ENCODE measurements at places on chromosomes 12 and 14.

GRCh38 chr12:104938371-104938770, 19.7 kb downstream of the SLC41A2 start:
- no peak for DNase-seq

- no peak for DNase-seq
Measured at GRCh38 chr12:39538679-39539104, 80.9 kb downstream of the ABCD2 start.

GRCh38 chr14:68940614-68941185, 38.4 kb downstream of the ACTN1 start:
- no peak for DNase-seq

- DNase-seq, result no peak
Measured at GRCh38 chr14:31792726-31793125, 231.5 kb downstream of the NUBPL start.

DNA sequence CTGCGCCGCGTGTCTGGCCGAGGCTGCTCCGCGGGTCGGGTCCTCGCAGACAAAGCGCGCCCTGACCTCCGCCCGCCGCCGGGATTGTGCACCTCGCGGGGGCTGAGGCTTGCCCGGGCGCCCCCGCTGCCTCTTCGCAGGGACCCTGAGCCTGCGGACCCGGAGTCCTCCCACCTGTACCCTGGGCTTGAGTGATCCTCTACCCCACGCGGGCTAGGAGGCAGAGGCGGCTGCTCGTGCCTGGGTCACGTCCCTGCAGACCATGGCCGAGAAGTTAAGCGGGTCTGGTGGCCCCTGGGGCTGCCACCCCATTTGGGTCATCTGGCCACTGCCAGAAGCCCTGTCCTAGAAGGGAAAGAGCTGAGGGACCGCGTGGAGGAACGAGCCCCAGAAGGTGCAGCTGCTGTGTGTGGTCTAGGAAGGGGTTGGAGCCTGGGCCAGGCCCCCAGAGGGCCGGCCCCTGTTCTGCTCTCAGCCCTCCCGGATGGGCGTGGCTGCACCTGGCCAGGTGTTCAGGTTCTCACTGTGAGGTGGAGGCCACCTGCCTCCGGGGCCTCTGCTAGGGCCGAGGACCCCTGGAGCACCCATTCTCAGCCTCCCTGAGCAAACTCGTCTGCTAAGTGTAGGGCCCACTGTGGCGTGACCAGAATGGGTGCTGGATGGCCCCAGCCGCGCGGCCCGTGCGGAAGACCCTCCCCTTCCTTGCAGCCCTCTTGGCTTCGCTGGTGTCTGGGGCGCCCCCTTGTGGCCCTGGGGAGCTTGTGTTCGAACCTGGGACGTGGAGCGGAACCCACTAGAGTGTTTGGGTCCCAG, 49.6 kb downstream of the LRCOL1 start:
- DNase-seq, result peak; percentile 82

DNA sequence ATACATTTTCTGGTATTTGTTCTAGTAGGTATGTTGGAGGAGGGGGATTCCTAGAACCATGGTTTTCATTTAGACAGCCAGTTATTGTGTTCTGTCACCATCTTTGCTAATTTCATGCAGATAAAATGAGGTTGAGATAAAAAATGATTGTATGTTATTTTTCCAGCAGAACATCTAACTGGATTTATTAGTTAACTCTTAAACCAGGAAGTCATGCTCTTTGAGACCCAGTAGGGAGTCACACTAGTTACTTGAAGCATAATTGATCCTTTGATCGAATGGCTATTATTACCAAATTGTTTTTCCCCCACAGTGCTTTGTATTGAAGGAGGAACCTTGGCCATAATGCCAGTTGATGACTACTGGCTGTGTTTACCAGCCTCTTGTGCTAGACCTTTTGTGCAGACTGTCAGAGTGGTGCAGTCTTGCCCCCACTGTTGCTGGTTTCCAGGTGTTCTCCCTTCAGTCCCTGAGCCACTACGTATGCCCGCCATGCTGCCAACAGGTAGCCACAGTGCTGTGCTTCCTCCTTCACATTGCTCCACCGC, 6.0 kb downstream of the EID3 start:
- DNase-seq, result no peak

Measured in SHP77 (cell line).